ENCODE measurements at places on chromosomes 16 and 17. TPM values are rescaled to one million over a fixed set of nuclear protein-coding genes. Genes with fewer than 3 reads are reported as not detected.

FOXL1 gene
- not detected for total RNA-seq

ASPHD1 gene
- total RNA-seq: not detected

DNA sequence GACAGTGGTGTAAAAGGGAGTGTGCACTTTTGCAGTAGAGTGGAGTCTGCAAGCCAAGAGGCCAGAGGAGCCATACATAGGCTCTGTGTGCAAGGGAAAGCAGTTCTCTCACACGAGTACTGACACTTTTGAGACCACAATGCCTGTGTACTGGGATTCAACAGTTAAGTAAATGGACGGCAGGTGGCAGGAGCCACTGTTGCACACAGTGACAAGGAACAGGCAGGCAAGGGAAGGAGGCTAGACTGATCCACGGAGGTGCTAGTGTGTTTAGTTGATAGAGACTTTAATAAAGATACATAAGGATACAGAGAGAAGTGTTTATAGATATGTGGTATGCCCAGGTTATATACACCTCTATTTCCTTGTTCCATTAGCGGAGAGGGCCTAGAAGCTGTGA lies 67.0 kb downstream of the MPRIP start:
- H3K4me1 ChIP-seq: peaks cover 64% of the 10 kb centered on the region
- H3K36me3 ChIP-seq: peaks cover 5% of the 10 kb centered on the region
- no peak for DNase-seq
- H3K27me3 ChIP-seq: no peaks in the 10 kb centered on the region

GRCh38 chr16:51635181-51635580 lies 484.1 kb upstream of the SALL1 start:
- H3K36me3 ChIP-seq: no peaks in the 10 kb centered on the region
- H3K4me1 ChIP-seq: no peaks in the 10 kb centered on the region
- DNase-seq: no peak
- H3K27me3 ChIP-seq: no peaks in the 10 kb centered on the region

DNA sequence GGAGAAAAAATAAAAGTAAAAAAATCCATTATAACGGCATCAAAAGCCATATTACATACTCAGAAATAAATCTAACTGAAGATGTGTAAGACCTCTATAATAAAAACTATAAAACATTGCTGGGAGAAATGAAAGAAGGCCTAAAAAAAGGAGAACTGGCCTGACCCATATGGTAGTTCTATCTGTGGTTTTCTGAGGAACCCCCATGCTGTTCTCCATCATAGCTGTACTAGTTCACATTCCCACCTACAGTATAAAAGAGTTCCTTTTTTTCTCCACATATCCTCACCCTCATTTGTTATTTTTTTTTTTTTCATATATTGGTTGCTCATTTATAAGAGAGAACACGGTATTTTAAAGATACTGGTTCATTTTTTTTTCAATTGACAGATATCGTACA lies 191.8 kb downstream of the STX8 start:
- no peak for DNase-seq
- no peak overlapping the region for H3K27ac ChIP-seq
- H3K4me3 ChIP-seq: no peak overlapping the region
- no peaks in the 10 kb centered on the region for H3K27me3 ChIP-seq

GRCh38 chr16:82488460-82488859 lies 138.3 kb upstream of the CDH13 start:
- no peaks in the 10 kb centered on the region for H3K36me3 ChIP-seq
- no peaks in the 10 kb centered on the region for H3K4me1 ChIP-seq
- no peak overlapping the region for H3K4me3 ChIP-seq
- no peak overlapping the region for H3K27ac ChIP-seq
